ENCODE measurements at places on chromosomes 2 and 18.

- no peak for DNase-seq
These were observed 476.4 kb upstream of the ZEB2 start for GRCh38 chr2:144996225-144996795.

DNA sequence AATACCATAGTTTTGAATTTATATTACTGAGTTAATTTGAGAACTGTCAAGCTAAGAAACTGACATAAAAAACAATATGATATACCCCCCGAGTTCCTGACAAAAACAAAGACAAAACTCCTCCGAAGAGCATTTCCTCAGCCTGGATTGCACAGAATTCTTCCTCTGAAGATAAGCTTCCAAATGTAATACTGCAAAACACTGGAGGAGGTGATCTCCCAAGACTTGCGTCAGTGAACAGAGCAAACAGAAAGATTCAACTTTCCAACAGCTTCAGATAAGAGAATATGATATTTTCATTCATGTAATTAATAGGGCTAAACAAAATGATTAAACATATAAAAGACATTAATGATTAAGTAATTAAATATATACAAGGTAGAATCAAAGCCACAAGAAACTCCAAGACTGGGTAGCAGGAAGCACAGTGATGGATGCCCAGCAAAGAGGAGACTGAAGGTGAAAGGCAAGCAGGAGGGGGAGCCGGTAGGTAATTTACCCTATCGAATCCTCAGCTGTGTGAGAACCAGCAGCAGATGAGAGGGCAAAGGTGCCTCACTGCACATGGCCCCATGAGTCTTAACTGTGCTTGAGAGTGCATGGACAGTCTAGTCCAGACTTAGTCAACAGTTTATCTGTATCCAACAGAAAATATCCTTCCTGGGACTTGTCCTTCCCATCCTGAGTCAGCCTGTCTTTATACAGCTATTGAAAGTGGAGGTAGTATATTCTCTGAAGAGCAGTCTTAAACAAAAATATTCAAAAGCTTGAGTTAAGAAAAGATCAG lies 18.3 kb upstream of the SERPINB3 start:
- no peak for DNase-seq

DNA sequence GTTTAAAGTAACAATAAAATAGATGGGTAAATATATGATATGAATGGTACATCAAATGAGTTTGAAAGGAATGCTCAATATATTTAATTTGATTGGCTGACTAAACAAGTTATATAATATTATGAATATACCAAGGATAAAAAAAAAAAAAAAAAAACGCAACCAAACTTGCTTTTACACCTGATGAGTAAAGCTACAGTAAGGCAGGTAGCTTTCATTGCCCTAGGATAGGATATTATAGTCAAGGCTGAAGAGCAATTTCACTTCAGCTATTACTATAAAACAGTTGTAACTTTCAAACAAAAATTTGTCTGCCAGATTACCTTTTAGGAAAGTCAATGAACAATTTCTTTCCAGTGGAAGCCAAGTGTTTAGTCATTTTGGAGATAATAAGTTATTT lies 56.8 kb upstream of the PEX13 start:
- DNase-seq, result no peak

GRCh38 chr2:129984426-129984825 lies 5.0 kb downstream of the RAB6C start:
- no peak for DNase-seq

DNA sequence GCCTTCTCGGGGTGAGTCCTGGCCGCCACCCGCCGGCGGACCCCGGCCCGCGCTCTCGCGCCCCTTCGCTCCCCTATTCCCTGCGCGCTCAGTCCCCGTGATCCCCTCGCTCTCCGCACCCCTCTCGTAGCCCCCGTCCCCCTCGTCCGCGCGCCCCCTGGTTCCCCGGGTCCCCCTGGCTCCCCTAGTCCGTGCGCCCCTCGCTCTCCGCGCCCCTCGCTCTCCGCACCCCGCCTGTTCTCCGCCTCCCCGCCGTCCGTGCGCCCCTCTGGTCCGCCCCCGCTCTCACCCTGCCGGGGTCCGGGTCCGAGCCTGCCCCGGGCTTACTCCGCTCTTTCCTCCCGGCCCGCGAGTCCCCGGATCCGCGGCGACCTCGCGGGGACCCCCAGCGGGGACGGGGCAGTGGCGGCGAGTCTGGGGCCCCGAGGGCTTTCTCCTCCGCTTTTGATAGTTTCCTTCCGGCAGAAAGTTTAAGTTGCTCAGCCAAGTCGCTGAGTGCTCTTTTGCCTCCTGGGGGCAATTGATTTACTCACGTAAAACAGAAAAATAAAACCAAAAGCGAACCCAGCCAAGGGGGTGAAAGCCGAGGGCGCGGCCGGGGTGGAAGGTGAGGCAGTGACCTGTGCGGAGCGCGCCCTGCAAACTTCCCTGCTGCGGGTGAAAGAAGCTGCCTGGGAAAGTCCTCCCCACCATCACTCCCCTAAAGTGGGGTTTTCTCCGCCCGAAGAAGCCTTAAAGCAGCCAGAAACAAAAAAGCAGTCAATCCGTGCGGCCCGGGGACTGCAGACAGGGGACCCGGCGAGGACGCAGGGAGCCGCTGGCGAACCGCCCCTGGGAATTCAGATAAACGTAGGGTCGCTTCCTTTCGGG lies 568 bp downstream of the RAB31 start:
- no peak for DNase-seq

- no peak for DNase-seq
These were observed 12.5 kb downstream of the HDLBP start for GRCh38 chr2:241302759-241303651.

DNA sequence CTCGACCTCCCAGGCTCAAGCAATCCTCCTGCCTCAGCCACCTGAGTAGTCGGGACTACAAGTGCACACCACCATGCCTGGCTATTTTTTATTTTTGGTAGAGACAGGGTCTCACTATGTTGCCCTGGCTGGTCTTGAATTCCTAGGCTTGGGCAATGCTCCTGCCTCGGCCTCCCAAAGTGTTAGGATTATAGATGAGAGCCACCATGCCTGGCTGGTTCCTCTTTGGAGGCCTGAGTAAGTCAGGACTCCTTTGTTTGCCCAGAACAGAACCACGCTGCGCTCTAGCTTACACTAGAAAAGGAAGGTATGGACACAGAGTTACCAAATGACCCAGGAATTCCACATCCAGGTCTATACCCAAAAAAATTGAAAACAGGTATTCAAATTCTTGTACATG lies 135.9 kb upstream of the SLC1A4 start:
- DNase-seq, result no peak

DNA sequence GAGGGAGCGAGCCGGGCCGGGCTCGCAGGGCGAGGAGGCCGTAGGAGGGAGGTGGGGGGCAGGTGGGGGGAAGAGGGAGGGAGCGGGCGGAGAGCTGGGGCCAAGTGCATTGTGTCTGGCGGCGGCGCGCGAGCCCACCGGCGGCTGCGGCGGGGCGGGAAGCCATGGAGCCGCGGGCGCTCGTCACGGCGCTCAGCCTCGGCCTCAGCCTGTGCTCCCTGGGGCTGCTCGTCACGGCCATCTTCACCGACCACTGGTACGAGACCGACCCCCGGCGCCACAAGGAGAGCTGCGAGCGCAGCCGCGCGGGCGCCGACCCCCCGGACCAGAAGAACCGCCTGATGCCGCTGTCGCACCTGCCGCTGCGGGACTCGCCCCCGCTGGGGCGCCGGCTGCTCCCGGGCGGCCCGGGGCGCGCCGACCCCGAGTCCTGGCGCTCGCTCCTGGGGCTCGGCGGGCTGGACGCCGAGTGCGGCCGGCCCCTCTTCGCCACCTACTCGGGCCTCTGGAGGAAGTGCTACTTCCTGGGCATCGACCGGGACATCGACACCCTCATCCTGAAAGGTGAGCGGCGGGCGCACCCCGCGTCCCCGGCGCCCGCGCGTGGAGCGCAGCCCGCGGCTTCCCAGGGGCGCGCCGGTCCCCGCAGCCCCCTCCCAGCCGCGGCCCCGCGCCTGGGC lies at the start of gene TMEM178A:
TMEM178A (plus strand) TSS at position 107 of the 680 bp plus-strand sequence; CDS start at position 165, 58 bp downstream.
- DNase-seq, result no peak

DNA sequence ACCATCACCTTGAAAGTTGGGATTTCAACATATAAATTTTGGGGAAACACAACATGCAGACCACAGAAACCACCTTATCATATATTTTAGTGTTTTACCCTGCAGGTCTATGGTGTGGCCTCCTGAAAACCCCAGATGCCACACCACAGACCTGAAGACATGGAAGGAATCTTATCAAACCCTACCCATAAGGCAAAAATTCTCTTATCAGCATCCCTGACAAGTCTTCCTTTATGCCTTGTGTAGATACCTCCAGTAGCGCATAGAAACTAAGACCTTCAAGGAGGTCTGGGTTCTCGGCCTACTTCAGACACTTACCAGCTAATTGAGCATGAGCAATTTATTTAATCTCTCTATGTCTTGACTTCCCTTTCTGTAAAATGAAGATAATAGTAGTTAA lies 59.1 kb upstream of the SLC14A2 start:
- DNase-seq, result no peak

DNA sequence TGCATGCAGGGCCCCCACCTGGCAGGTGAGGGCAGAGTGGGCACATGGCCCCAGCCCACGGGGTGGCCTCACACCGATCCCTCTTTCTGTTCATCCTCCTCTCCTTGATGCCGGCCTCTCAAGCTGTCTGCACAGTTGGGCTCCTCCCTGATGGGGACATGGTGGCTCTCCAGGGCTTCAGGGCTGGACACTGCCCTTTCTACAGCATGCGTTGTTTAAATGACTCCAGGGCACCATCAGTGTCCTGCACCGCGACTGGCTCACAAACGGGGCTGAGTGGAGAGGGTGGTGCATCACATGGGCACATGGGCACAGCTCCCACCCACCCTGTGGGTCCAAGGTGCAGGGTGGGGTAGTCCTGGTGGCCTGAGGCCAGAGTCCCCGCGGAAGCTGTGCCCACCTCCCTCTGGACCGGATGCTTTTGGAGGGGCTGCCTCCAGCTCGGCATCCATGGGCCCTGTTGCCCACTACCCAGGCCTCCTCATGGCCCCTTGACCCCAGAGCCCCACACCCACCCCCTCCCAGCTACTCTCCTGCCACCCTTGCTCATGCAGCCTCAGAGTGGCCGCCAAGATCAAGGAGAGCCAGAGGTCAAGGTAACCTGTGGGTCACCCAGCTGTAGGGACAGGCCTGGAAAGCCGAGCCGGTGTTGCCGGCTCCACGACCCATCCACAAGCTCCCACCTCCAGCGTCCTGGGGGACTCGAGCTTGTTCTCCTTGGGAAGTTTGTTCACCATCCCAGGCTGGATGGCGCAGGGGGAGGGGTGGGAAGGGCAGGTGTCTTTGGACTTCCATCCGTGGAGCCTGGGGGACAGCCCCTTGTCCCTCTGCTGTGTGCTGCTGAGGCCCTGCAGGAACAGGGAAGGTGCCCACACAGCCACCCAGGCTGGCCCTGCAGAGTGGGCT lies 12.3 kb upstream of the SNED1 start:
- DNase-seq, result no peak

DNA sequence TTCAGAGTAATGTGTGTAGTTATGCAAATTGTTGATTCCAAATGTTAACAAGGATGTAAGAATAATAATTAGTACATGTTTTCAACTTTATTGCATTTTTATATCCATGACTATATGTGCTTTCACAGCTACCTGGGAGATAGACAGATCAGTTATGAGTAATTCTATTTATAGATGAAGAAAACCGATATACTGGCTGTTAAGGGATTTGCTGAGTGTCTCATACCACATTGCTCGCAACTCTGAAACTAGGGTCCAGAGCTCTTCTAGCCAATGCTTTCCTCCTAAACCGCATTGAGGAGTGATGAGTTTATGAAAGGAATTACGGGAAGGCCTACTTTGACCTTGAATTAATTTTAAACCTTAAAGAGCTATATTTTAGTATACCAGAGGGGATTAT lies 202.3 kb downstream of the MYO3B start:
- DNase-seq, result no peak

- DNase-seq, result no peak
These were observed 146.5 kb downstream of the SH3BP4 start for GRCh38 chr2:235098269-235098668.

DNA sequence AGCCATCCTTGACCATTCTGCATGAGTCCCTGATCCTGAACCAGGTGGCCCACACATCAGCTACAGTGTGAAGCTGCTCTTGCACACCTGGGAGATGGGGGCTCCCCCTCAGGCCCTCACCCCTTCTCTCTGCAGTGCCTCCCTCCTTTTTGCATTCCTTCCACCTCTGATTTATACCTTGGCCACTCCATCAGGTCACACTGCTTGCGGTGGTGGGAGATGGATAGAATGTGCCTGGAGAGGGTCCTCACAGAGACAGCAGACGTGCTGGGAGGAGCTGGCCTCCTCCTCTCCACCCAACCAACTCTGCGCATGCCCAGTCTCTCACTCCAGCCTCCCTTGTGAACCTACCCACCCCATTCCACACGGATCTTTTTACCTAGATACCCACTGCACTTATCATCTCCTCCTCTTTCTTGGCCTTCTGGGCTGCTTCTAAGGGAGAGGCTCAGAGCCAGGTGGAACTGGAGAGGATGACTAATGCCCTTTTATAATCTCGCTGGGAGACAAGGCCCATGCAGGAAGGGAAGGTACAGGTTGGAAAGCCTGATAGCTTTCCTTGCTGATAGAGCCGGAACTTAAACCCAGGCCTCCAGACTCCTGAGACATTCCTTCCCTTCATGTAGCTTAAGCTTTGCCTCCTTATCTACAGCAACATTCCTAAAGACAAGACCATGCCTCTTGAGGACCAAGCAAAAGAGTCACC lies 205.1 kb downstream of the ZBTB7C start:
- no peak for DNase-seq

DNA sequence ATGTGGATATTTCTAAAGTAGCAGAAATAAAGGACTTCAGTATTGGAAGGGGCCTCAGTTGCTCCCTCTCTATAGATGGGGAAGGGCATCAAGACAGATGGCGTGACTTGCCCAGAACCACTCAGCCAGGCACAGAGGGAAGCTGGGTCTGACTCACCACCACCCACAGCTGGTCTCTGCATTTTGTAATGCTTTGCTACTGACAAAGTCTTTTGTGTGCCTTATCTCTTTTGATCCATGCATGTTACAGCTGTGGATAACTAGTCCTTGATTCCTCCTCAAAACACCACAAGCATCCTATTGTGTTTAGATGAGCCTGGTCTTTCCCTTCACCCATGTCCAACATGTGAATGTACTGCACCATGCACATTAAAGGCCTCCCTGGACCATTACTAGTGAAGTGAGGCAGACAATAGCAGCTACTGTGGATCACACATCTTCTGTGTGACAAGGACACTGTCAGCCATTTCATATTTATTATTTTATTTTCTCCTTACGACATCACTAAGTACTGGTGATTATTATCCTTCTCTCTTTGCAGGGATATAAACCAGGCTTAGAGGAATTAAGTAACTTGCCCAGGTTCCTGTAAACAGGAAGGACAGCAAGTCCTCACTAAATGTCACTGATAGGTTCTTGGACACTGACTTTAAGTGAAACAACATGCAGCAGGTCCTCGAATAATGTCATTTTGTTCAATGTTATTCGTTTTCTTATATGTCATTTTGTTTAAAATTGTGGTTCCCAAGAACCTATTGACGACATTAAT lies 29.6 kb upstream of the IL37 start:
- DNase-seq, result peak; percentile 43
